ENCODE measurements at places on chromosomes 3 and 15. TPM values are rescaled to one million over a fixed set of nuclear protein-coding genes. Genes with fewer than 3 reads are reported as not detected.

Gene EPHB1
- total RNA-seq, result 3.0 TPM

Gene RFT1
- 18.3 TPM for total RNA-seq

Gene SPINK8
- not detected for total RNA-seq

Gene TRIP4
- 23.2 TPM for total RNA-seq

Gene CHRNA3
- total RNA-seq, result 1.3 TPM

Gene CD96
- 5.6 TPM for total RNA-seq

Gene SKOR1
- total RNA-seq, result 0.41 TPM

Gene SLC24A5
- not detected for total RNA-seq

Gene RFX7
- total RNA-seq, result 17.2 TPM

Gene MORC1
- total RNA-seq, result not detected

Gene CATSPER2
- 2.7 TPM for total RNA-seq

Gene CLEC3B
- total RNA-seq, result 217 TPM

Gene SPATA12
- 0.15 TPM for total RNA-seq

Gene ZNF717
- 12.3 TPM for total RNA-seq

Gene IL16
- total RNA-seq, result 34.6 TPM

Gene MME
- 85.4 TPM for total RNA-seq

Gene PCLAF
- 4.5 TPM for total RNA-seq

Gene LMOD3
- 0.12 TPM for total RNA-seq

Gene RHOA
- 601 TPM for total RNA-seq

Gene NDUFAF3
- 85.6 TPM for total RNA-seq

Gene COL8A1
- total RNA-seq, result 56.1 TPM

Gene C3orf22
- not detected for total RNA-seq

Gene ELP6
- total RNA-seq, result 18.8 TPM

Gene STRIT1
- total RNA-seq, result not detected

Gene PLA2G4E
- 1.1 TPM for total RNA-seq

Gene MESP1
- total RNA-seq, result 0.53 TPM

Gene ACAN
- total RNA-seq, result 0.12 TPM

Gene IL17RD
- total RNA-seq, result 2.4 TPM

Gene ISL2
- total RNA-seq, result 0.38 TPM

Gene ADCY5
- 5.6 TPM for total RNA-seq

Gene CDV3
- 166 TPM for total RNA-seq

Gene SCAMP5
- total RNA-seq, result 1.9 TPM

Gene CCR2
- 15.8 TPM for total RNA-seq

Gene SLC22A14
- not detected for total RNA-seq

Gene DNAJC13
- total RNA-seq, result 45.0 TPM

Gene ALG3
- total RNA-seq, result 30.1 TPM

Gene SPSB4
- 0.80 TPM for total RNA-seq

Gene CADM2
- 0.83 TPM for total RNA-seq

Gene CASR
- not detected for total RNA-seq

Gene GABRR3
- not detected for total RNA-seq

Gene MON1A
- 9.7 TPM for total RNA-seq

Gene EFCC1
- total RNA-seq, result 12.1 TPM

Gene CAND2
- total RNA-seq, result 6.4 TPM

Gene PRTG
- 10.5 TPM for total RNA-seq

Gene ROPN1
- not detected for total RNA-seq

Gene MUC13
- 0.18 TPM for total RNA-seq

Gene ANKRD63
- not detected for total RNA-seq

Gene LRRC58
- total RNA-seq, result 19.5 TPM

Gene GOLGA6L2
- not detected for total RNA-seq

Gene SNUPN
- 21.7 TPM for total RNA-seq

Gene ZNF774
- total RNA-seq, result 5.5 TPM

Gene ITIH4
- 23.7 TPM for total RNA-seq

Gene GOLGA8M
- 2.9 TPM for total RNA-seq

Gene CLSTN2
- total RNA-seq, result 4.5 TPM

Gene ACTC1
- total RNA-seq, result 0.62 TPM

Gene THPO
- 0.24 TPM for total RNA-seq

Gene SLC12A8
- 9.1 TPM for total RNA-seq

All from lower lobe of right lung (tissue), 2 donors.